ENCODE measurements at places on chromosomes 2 and 18.
A peak's percentile ranks its signal among the peaks of the same experiment; 100 is the strongest.

- DNase-seq = no peak
Measured at GRCh38 chr2:160469164-160469563, 24.4 kb downstream of the RBMS1 start.

DNA sequence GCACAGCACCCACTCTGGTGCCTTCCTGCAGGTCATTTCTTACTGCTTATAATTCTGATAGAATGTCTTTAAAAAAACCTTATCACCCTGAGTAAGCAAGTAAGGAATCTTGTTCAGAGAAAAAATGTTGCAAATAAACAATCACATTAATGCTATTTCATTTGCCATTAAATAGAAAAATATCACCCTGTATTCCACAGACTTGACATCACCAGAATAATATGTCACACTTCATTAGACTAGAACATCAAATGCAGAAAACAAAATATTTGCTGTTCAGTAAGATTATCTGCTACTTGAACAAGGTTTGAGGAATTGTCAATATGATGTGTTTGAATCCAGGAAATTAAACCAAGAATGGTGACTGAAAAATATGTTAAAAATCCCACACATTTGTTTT lies 236.6 kb upstream of the MMADHC start:
- DNase-seq = no peak

GRCh38 chr2:47945046-47945781 lies 38.9 kb upstream of the FBXO11 start:
- DNase-seq = no peak

GRCh38 chr18:11155034-11155759 lies 5.8 kb upstream of the PIEZO2 start:
- DNase-seq = no peak

DNA sequence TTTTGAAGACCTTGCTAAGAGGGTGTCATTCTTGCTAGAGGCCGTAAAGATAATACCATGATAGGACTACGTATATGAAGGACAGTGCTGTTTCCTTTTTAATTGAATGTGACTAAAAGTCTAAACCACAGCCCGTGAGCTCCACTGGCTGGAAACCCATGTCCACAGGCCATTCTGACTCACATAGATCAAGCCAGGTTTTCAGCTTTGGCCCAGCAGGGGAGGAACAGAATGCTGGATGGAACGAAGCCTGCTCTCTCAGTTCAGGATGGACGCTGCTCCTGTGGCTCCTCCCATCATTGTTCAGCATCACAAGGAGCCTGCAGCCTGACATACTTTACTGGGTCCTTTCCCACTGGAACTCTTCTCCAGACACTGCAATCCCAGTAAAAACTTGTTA lies 47.6 kb downstream of the ALPK2 start:
- DNase-seq = no peak

DNA sequence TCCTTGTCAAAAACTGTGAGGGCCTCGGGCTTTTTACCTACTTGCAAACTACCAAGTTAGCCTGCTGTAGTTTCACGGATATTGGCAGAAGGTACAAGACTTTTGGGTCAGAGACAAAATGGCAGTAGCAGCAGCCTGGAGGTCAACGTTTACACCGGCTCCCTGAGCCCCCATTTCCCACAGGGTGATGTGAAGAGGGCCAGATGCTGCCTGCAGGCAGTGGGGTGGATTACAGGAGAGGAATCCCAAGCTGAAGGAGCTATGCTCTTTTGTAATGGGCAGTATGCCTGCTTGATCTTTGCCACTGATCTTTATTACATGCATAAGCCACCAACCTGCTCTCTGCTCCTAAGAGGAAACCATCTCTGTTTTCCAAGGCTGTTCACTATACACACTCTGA lies 29.5 kb upstream of the SP5 start:
- DNase-seq = no peak

GRCh38 chr18:5961828-5962150 lies 66.5 kb upstream of the TMEM200C start:
- DNase-seq = no peak

GRCh38 chr2:241412144-241412543 lies 56.1 kb downstream of the FARP2 start:
- peak; percentile 12 for DNase-seq

- no peak for DNase-seq
Measured at GRCh38 chr2:6982449-6982848, 65.2 kb downstream of the RNF144A start.

- DNase-seq = no peak
Measured at GRCh38 chr2:160812830-160813505, 319.4 kb upstream of the RBMS1 start.

DNA sequence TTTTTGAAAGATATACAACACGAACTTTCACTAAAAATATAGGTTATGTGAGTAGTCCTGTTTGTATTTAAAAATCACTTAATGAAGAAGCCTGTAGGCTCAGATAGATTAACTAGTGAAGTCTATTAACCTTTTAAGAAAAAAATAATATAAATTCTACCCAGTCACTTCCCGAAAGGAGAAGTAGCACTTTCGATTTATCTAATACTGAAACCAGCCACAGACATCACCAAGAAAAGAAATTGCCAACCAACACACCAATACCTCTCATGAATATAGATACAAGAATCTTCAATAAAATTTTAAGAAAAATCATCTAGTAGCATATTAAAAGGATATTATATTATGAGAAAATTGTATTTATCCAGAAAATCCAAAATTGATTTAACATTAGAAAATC lies 160.5 kb downstream of the GALNT13 start:
- DNase-seq = no peak

- DNase-seq = no peak
Measured at GRCh38 chr2:37527361-37527760, 144.1 kb downstream of the CDC42EP3 start.

GRCh38 chr2:42376758-42377157 lies 15.7 kb upstream of the COX7A2L start:
- DNase-seq = no peak

DNA sequence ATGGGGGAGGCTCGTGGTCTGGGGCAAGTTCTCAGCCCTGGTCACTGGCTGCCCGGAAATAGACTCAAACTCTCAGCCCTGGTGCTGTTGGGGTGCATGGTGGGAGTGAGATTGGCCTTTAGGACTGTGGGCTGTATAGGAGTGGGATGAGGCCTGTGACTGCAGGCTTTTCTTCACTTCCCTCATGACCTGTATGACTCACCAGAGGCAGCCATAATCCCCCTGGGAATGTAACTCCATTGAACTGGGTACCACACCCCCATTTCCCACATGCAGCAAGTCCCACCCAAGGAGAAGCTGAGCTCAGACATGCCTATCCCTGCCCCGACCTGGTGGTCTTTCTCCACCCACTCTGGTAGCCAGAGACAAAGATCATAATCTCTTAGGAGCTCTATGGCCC lies 177.7 kb upstream of the OSR1 start:
- no peak for DNase-seq

- no peak for DNase-seq
Measured at GRCh38 chr2:165796129-165796528, 2.1 kb upstream of the GALNT3 start.

DNA sequence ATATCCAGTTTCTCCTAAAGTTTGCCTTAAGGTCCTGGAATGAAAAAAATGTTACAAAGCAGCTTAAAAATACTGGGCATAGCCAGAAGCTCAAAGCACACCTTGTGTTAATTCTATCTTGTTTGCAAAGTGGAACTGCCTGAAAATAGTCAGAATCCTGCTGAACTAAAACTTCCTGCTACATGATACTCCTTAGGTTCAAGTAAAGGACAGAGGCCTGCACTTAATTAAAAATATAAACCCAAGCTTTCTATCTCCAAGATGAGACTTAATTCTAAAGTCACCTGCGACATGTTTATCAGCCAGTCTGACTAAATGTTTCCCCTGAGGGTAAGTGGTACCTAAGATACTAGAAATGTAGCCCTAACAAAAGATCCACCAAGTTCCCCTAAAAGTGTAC lies 103.4 kb downstream of the CHST9 start:
- no peak for DNase-seq

GRCh38 chr2:191206613-191207471 lies 38.4 kb upstream of the MYO1B start:
- no peak for DNase-seq

GRCh38 chr2:229852565-229852964 lies 69.2 kb downstream of the TRIP12 start:
- DNase-seq = no peak

DNA sequence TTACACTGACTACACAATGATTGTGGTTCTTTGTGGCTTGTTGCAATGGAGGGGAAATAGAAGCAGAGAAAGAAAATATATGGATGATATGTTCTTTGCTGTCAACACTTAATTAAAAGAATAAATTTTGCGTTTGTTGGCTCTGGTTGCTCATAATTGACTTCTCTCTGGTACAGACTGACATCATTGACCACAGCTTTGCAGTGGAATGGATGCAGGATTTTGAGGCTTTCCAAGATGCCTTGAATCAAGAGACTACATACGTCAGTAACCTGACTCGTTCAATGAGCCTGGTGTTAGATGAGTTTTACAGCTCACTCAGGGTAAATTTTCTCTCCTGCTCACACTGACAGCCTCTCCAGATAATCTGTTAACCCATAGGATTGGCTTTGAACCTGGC lies 9.9 kb downstream of the GPN1 start:
- DNase-seq = no peak

- no peak for DNase-seq
Measured at GRCh38 chr18:2893676-2894075, 46.9 kb downstream of the EMILIN2 start.

- no peak for DNase-seq
Measured at GRCh38 chr18:48295586-48296311, 113.4 kb downstream of the ZBTB7C start.

DNA sequence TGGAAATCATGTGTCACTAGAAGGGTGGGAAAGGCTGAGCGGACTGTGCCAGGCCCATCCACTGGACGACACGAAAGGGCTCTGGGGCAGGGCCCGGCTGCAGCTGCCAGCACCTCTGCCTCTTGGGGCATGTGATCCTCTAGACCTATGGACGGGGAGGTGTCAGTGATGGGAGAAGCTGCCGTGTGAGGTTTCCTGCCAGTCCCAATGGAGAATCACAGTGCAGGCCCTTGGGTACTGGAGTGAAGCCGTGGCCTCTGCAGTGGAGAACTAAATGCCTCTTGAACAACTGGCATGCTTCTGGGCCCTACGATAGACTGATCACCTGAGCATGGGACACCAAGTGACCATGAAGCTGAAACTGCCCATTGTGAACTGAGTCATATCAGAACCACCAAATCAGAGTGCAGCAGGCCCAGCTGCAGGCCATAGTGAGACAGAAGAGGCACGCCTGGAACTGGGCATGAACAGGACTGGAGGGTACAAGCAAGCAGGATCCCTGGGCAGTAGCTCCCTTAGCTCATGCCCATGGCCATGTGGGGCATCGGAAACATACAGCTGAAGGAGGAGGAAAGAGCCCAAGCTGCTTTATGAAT lies 18.8 kb upstream of the RHOB start:
- no peak for DNase-seq

DNA sequence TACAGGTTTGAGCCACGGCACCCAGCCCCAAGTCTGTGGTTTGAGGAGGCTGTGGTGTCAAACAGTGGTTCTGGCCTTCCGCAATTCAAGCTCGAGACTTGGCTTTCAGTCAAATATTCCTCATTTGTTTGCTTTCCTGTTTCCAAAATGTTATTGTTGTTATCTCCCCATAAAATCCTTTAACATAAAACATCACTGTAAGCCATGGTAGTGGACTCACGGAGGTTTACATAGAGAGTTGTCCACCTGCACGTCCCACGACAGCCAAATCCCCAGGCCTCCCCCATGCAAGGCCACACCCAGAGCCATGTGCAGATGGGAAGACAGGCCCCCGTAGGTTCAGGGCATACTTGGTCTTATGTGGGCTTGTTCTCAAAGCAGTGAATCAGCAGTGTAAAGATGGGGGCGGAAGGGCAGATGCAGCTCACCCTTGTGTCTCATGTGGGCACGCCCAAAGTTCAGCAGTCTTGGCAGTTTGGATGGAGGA lies 18.9 kb upstream of the ST3GAL5 start:
- DNase-seq = peak; percentile 48

DNA sequence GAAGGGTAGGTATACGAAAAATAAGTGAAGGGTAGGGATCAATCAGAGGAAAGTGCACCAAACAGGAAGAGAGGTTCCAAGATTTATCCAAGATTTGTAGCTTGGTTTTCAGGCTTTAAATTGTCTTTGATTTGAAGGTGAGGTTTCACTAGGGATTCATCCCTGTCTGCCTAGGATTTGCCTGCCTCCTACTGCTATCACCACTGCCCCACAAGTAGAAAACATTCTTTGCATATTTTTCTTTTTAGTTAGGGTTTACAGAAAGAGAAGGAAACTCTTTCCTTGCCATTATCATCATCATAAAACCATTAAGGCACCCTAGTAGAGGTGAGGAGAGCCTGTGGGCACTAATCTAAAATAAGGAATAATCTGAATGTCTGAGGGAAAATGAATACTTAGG lies 45.8 kb upstream of the TANC1 start:
- no peak for DNase-seq

- no peak for DNase-seq
Measured at GRCh38 chr2:172091761-172092566, 6.7 kb downstream of the DLX1 start.

DNA sequence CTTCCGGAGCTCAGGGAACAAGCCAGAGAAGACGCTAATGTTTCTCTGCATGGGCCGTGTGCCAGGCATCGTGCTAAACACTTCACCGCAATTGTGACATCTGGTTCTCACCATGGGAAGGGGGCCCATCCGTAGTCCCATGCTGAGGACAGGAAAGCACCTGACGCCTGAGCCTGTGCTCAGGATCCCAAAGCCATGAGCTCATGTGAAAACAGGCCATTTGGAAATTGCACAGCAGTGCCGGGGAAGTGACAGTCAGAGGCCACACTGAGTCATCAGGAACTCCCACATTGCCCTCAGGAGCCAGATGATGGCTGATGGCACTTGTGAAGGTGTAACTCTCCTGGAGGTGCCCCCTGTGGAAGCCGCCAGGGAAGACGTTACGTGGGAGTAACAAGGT lies 141.0 kb downstream of the INHBB start:
- DNase-seq = no peak
